Caco-2 (cell line): ENCODE measurements at places on chromosomes 3 and 15.

DNA sequence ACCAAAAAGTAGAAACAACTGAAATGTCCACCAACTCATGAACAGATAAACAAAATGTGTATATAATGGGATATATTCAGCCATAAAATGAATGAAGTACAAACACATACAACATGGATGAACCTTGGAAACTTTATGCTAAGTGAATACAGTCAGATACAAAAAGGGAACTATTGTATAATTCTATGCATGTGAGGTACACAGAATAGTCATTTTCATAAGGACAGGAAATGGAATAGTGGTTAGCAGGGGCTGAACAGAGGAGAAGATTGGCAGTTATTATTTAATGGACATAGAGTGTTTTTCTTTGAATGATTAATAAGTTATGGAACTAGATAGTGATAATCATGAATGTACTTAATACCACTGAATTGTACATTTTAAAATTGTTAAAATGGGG lies 20.0 kb upstream of the TRANK1 start:
- no peak for DNase-seq

GRCh38 chr3:71436337-71436736 lies 147.2 kb downstream of the FOXP1 start:
- DNase-seq = no peak

GRCh38 chr3:188052169-188053035 lies 101.6 kb upstream of the LPP start:
- peak; percentile 76 for DNase-seq

GRCh38 chr3:5122741-5123706 lies 932 bp downstream of the ARL8B start:
- DNase-seq = no peak

DNA sequence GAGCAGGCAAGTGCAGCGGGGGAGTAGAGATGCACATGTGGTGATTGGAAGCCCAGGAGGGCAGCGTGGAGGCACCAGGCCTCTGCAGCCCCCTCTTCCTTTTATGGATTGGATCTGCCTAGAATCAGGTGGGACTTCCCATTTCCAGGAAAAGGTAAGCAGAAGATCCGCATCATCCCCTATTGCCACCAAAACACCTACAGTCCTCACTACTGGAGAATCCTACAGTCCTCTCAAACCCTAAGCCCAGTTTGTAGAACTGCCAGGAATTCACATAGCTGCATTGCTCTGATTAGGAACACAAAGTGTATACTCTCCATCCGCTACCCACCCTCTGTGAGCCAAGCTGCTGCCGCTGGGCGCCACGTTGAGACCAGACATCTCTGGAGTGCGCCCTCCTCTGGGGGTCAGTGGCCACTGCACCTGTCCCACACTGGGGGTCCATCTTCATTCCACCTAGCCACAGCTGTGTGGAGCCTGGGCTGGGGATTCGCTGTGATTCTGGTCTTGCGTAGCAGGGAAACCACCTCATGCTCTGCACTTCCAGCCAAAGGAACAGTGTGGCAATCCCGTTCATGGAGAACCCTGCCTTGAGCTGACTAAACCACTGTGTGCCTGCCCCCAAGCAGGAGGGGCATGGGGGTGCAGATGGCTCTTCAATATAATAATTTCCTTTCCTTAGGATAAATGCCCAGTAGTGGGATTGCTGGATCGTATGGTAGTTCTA lies 88.9 kb upstream of the PTX3 start:
- DNase-seq = no peak

GRCh38 chr3:151328298-151328995 lies 902 bp downstream of the P2RY13 start:
- no peak for DNase-seq
